CD4-positive, CD25-positive, alpha-beta regulatory T cell (primary cell): ENCODE measurements at places on chromosomes 2 and 18. TPM values are rescaled to one million over a fixed set of nuclear protein-coding genes. Genes with fewer than 3 reads are reported as not detected.

The CHAC2 gene
- 1.2 TPM for total RNA-seq

The UBXN4 gene
- 177 TPM for total RNA-seq

The TNS1 gene
- total RNA-seq: 0.49 TPM

The AQP12A gene
- not detected for total RNA-seq

GRCh38 chr18:2843146-2843545 is 3.7 kb upstream of the EMILIN2 start:
- no peak for DNase-seq

DNA sequence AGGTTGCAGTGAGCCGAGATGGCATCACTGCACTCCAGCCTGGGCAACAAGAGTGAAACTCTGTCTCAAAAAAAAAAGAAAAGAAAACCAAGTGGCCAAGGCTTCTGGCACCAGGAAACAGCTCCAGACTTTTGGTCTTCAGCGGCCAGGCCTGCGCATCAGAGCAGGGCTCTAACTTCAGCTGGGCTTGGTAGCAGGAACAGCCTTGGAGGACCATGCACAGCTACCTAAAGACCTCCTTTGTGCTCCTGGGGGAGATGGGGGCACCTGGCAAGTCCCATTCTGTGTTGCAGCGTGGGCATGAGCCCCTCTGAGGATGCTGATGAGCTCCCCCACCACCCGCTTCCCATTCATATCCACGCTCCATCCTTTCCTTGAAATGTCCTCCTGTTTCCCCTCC is 56.4 kb upstream of the SEMA4C start:
- no peak for DNase-seq

GRCh38 chr18:44186001-44186400 is 494.7 kb upstream of the SETBP1 start:
- DNase-seq: no peak

DNA sequence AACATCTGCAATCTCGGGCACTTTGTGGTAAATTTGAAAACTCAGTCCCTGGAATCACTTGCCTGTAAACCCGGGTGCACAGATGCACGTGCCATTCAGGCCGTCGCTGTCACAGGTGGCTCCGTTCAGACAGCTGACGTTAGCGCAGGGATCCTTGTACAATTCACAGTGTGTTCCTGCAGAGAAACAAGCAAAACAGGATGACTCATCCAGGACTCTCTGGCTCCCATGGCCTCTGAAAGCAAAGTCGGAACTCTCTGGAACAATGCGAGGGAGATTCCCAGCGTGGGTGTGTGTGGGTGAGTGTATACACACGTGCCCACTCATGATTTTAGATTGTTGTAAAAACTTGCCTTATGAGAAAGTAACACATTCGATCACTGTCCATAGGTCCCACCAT is 136.1 kb upstream of the PID1 start:
- no peak for DNase-seq

GRCh38 chr18:38944446-38945024 is 1378.9 kb upstream of the CELF4 start:
- DNase-seq: no peak

- DNase-seq: peak; percentile 57
Measured at GRCh38 chr2:37656512-37657423, 14.7 kb downstream of the CDC42EP3 start.

GRCh38 chr2:237205043-237205541 is 119.4 kb downstream of the COPS8 start:
- DNase-seq: no peak

GRCh38 chr18:73245345-73245744 is 377.6 kb upstream of the NETO1 start:
- DNase-seq: no peak

DNA sequence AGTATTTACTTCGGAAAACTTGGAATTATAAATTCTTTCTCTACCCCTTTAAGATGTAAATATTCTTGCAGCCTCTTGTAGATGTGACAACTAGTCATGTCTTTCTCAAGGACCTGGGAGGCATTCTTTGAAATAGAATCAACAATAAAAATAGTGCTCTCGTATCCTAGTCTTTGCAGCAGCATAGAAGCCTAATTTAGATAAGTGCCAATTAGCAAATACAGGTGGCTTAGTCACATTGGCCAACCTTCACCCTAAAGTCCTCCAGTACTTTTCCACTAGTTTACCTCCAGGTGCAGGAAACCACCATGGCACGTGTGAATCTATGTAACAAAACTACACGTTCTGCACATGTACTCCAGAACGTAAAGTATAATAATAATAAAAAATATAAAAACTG is 3.5 kb upstream of the ZSWIM2 start:
- no peak for DNase-seq

DNA sequence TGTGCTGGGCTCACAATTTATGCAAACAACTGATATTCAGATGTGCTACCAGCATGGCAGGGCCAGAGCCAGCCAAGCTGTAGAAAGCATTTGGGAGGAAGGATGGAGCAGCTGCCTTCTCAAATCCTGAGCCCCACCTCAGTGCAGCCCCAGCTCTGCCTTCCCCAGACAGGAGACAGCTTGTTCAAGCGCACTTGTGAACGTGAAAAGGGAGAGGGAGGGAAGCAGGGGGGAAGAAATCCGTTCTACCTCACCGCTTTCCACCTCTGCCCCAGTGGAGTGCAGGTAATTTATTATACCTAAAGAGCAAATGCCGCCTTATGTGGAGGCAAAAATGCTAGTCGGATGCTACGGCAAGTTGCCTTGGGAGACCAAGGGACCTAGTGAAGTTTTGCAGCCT is 66.0 kb upstream of the SLC14A2 start:
- no peak for DNase-seq

DNA sequence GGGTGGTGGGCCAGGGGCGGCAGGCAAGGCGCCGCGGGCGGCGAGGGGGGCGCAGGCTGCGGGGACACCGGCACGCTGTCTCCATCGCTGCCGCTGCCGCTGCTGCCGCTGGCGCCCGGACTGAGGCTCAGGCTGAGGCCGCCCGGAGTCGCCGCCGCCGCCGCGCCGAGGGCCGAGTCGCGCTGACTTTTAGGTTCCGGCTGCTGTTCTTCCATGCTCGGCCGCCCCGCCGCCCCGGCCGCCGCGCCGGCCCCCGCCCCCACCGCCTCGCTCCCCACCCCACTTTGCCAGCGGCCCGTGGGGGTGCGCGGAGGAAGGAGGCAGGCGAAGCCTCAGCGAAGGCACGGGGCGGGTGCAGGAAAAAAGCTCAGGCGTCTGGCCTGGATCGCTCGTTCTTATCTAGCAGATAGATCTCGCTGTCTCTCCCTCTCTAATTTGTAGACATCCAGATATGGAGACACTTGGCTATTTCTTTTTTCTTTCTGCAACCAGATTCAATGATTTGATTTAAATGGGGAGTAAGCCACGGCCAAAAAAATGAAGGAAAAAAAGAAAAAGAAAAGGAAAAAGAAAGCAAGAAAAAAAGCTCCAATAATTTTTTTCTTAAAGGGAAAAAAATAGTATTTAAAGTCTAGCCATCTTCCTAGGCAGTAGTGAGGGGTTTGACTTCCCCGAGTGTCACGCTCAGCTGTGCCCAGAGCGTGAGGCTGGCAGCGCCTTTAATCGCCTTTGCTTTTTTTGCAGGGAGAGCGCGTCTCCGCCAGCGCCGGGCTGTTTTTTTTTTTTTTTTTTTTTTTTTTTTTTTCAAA is at the start of gene EN1:
Gene EN1 (minus strand): TSS at position 696 of the 809 bp plus-strand sequence. CDS start 481 bp downstream, at position 215.
- DNase-seq: no peak
